Cortex of kidney (tissue), 1 donor: ENCODE measurements at places on chromosomes 7 and 10.

DNA sequence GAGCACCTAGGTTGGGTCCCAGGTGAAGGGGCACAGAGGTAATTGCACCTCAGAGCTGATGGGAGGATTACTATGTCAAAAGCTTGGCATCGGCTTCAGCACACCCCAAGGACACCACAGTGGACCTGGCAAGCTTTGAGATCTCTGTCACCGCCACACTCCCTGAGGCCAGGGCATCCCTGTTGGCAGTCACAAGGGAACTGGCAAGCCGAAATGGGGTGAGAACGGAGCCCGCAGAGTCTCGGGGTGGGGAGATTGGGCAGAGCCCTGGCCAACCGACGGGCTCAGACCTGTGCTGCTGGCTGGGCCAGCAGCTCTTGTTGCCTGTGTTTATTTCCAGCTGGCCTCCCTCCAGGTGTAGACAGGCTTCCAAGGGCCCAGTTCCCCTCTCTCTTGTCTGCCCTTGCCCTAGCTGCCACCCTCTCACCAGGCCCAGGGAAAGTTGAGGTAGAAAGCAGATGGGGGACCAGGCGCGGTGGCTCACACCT lies 2.5 kb downstream of the HSPB1 start:
- peak; percentile 19 for DNase-seq

DNA sequence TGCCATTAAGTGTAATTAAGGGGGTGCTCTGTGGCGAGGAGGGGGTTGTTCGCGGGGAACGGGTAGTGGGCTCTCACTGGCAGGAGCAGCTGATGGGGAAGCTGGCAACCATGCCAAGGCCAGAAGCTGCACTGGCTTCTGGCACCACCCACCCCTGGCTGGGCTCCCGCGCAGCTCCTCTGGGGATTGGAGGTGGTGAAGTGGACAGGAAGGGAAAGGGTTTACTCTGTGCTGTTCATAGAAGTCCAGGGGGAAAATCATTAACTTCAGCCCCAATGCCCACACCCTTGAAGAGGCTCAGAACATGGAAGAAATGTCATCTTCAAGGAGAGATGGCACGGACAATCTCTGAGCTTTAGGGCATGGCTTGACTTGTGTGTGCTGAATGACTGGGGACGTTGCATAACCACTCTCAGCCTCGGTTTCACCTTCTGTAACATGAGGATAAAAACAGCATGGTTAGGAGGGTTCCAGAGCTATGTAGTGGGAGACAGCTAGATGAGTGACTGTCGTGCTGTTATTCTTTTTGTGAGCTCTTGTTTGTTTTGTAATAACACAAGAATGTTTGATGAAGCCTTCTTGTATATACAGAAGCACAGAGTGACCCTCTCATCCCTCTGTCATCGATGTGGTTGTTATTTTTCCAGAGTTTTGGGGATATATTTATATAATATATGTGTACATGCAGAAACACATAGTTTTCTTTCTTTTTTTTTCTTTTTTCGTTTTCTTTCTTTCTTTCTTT lies 29.9 kb downstream of the KAZALD1 start:
- no peak for DNase-seq

DNA sequence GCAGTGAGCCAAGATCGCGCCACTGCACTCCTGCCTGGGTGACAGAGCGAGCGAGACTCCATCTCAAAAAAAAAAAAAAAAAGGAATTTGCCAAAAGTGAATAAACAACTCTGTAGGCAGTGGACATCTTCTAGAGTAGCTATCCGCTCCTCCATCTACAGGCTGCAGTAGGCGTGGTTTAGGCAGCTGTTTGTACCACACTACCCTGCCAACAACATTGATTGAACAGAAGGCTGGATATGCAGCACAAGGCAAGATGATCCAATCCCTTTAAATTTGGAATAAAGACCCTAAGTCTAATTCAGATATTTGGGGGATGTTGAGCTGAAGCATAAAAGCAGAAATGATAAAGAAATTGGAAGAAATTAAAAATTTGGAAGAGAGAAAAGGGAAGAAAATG lies 141.6 kb downstream of the TES start:
- no peak for DNase-seq

GRCh38 chr7:77467408-77467807 lies 51.3 kb upstream of the GSAP start:
- DNase-seq = no peak

DNA sequence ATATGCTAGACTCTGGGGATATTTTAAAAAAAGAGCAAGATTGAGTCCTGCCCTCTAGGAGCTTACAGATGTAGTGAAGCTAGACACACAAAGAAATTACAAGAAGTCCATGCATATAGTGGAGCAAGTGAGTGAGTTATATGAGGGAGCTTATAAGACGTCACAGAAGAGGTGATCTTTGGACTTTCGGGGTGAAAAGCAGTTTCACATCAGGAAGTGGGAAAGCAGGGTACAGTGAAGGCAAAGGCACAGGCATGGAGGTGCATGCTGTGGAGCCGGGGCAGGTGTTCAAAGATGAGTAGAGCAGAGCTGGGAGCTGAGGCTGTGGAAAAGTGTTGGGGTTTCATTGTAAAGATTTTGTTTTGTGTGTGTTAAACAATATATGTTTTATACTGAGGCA lies 38.5 kb upstream of the EXOC6 start:
- DNase-seq = no peak

DNA sequence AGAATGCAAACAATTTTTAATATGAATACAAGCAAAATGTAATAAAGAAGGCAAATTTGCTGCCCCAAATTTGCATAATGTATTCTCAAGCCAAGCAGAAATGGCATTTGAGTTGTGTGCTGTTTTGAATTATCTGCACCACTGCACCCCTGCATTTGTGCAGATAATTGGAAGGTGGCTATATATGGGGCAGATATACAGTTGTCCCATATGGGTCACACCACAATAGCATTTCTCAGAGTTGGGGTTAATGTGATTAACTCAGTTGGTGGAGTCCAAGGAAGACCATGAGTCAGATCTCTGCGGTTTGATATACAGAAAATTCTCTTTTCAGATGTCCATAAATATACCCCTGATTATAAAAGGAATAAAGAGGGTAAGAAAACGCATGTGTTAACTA lies 68.9 kb upstream of the EXOC4 start:
- DNase-seq = no peak

DNA sequence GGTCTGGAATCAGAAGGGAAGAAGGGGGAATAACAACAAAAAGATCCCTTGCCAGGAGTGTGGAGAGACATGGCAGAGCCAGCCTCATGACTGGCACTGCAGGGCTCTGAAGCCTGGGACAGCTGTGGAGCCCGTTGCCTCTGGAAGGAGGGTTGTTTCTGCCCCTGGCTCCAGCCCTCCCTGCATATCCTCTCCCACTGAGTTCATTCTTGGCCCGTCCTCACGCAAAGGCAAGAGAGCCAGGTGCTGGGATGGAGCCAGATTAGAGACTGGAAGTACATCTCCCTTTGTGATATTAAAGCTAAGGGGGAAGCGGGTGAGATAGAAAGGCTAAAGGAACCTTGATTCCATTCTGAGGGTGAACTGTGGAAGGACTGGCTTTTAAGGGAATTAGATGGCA lies 141.5 kb upstream of the NPVF start:
- DNase-seq = no peak

- no peak for DNase-seq
These were observed 631.4 kb downstream of the ACTR3B start for GRCh38 chr7:153390955-153391354.

DNA sequence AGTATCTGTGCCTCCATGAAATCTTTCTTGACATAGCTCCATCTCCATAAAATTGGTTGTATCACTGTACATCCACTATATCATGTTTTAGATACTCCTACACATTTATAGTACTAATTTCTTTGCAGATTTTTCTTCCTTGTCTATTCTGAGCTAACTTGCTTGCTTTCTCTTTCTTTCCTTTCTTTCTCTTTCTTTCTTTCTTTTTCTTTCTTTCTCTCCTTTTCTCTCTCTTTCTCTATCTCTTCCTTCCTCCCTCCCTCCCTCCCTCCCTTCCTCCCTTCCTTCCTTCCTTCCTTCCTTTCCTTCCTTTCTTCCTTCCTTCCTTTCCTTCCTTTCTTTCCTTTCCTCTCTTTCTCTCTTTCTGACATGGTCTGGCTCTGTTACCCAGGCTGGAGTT lies 23.7 kb downstream of the TASOR2 start:
- no peak for DNase-seq

DNA sequence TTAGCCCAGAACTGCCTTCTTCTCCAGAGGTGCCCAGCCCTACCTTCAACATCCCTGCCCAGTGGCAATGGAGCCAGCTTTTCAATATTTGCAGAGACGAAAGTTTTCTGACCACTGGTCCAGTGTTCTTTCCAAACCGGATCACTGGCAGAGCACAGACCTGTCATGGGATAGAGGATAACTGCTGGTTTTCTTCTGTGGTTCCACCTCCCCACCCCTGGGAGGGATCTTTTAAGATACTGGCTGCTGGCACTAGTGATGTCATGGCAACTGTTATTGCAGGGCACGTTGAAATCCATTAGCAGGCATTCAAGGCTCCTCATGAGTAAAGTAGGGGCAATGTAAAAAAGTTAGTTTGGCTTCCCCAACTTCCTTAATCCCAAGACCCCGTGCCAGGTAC lies 387.1 kb downstream of the LRMDA start:
- DNase-seq = no peak

GRCh38 chr7:22571766-22572165 lies 71.8 kb upstream of the STEAP1B start:
- no peak for DNase-seq
